Ovary (tissue), 10 donors: ENCODE measurements at places on chromosomes 4 and X. TPM values are rescaled to one million over a fixed set of nuclear protein-coding genes. Genes with fewer than 3 reads are reported as not detected.

DNA sequence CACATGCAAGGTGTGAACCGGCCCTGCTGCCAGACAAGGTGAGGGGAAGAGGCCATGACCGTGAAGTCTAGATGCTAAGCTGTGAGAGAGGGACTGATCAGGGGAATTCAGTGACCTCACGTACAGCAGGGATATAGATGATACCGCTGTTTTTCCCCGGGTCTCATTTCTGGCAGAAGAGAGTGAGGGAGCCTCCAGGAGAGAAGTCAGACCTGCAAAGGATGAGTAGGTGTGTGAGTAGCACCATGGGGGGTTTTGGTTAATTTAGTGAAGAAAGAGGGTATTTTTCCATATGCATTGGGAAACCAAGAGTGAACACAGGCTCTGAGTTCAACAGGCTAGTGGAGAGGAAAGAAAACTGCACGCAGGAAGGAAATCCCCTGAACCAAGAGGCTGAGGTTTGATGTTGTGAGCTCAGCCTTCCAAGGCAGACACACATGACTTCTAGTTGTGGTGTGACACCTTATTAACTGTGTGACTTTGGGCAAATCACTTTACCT is 127.6 kb upstream of the GATB start:
- DNase-seq, result no peak

Gene SGMS2
- 7.3 TPM for total RNA-seq

GRCh38 chr4:98688411-98689290 is 30.2 kb upstream of the TSPAN5 start:
- DNase-seq, result no peak

Gene ASB5
- not detected for total RNA-seq

- DNase-seq, result no peak
Measured at GRCh38 chr4:24209906-24210305, 320.1 kb upstream of the PPARGC1A start.

Gene CSN1S1
- not detected for total RNA-seq
